Pericardium fibroblast (primary cell): ENCODE measurements at places on chromosomes 11 and 22. TPM values are rescaled to one million over a fixed set of nuclear protein-coding genes. Genes with fewer than 3 reads are reported as not detected.

Gene SPTBN2
- total RNA-seq, result 0.12 and 0.85 TPM in 2 replicates

Gene POLR2L
- total RNA-seq, result 144 and 256 TPM in 2 replicates

Gene OR8K3
- not detected in 2 replicates for total RNA-seq

Gene GGTLC3
- total RNA-seq, result not detected in 2 replicates

Gene INS
- total RNA-seq, result not detected in 2 replicates

Gene SERGEF
- total RNA-seq, result 13.0 and 15.4 TPM in 2 replicates

Gene MS4A4A
- total RNA-seq, result not detected in 2 replicates

Gene SUN2
- total RNA-seq, result 90.9 and 94.3 TPM in 2 replicates

Gene BSX
- total RNA-seq, result not detected in 2 replicates

Gene RCOR2
- total RNA-seq, result 7.8 and 8.4 TPM in 2 replicates
